ENCODE measurements at places on chromosomes 4 and X.

DNA sequence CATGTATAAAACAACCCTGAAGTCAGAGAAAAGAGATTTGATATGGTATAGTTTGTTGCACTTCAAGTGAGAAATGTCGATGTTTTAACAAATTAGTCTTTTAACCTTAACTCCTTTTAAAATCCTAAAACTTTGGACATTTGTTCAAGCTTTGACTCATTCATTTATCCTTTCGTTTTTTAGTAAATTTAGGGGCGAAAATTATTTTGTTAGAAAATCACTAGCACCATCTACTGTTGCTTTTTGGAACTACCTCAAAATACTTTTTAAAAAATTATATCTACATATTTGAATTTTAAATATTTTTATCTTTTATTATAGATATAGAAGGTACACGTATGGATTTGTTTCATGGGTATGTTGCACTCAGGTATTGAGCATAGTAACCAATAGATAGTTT is 165.1 kb upstream of the POF1B start:
- no peak for DNase-seq

GRCh38 chr4:122661176-122662160 is 40.6 kb upstream of the IL21 start:
- no peak for DNase-seq

- DNase-seq = no peak
These were observed 86.3 kb upstream of the BMP2K start for GRCh38 chr4:78689700-78690323.

DNA sequence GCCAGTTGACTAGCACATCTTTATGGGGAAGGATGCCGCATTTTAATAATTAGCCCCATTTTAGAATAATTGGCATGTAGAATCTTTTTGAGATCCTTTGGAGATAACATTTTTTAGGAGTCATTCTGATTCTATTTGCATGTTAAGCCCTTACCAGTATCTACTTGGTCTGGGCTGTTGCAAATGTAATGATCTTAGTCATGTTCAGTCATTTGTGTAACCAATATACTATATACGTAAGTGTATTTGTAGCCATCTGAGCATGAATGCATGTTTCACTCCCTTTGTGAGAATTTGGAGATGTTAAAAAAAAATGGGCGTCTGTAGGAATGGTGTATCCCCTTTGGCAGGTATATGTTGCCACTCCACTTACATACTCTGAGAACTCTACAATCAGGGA is 119.1 kb downstream of the TEX13A start:
- no peak for DNase-seq

- no peak for DNase-seq
These were observed 37.2 kb downstream of the ADAMTS3 start for GRCh38 chr4:72531768-72532290.
